Bronchial epithelial cell (primary cell): ENCODE measurements at places on chromosomes 13 and 19. TPM values are rescaled to one million over a fixed set of nuclear protein-coding genes. Genes with fewer than 3 reads are reported as not detected.
A peak's percentile ranks its signal among the peaks of the same experiment; 100 is the strongest.

Gene LGALS4
- 0.64 and 1.1 TPM in 2 replicates for total RNA-seq

Gene ITM2B
- 57.4 and 132 TPM in 2 replicates for total RNA-seq

Gene SMIM17
- 0.13 TPM in 1 of 2 replicates, not detected in the other for total RNA-seq

Gene CILP2
- total RNA-seq = under 0.01 and 0.13 TPM in 2 replicates

Gene SIGLEC10
- total RNA-seq = not detected in 2 replicates

GRCh38 chr19:57273014-57273413, 7.3 kb upstream of the ZNF460 start:
- no peak for DNase-seq

- DNase-seq = no peak
Measured at GRCh38 chr13:93462151-93462550, 235.5 kb downstream of the GPC6 start.

DNA sequence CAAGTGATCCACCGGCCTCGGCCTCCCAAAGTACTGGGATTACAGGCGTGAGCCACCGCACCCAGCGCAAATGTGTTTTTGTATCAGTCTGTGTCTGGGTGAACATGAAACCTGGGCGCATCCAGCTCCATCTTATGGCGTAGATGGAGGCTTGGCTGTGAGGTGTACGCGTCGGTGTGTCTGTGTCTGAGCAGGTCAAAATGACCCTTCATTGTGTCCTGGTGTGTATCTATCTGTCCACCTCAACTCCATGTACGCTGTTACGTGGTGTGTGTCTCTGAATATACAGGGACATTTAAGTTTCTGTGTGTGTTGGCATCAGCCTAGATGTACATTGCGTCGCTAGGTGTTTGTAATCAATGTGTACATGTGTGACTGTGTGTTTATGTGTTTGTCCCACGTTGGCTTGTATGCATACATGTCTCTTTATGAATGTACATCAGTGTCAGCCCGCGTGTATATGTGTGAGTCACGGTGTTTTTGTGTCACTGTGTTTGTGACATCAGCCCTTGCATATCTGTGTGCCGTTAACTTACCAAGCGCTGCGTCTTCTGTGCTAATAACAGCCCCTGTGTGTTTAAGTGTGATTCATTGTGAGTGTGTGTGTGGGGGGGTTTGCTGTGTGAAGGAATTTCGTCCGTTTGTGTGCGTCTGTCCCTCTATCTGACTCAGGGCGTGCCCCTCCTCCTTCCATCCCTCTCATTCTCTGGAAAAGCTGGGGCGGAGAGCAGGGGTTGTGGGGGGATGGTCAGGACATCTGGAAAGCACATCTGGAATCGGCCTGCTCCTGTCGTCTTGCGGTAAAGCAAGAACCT, 6.4 kb downstream of the AXL start:
- peak; percentile 97 for DNase-seq

- DNase-seq = no peak
Measured at GRCh38 chr13:101522607-101523006, 70.1 kb downstream of the ITGBL1 start.

GRCh38 chr19:2815191-2815614, 4.5 kb upstream of the ZNF554 start:
- DNase-seq = no peak
